ENCODE measurements at places on chromosomes 3 and 15.

- DNase-seq: no peak
Observed at GRCh38 chr15:67126551-67127330, 61.3 kb downstream of the SMAD3 start.

- DNase-seq: peak; percentile 21
Observed at GRCh38 chr3:76044601-76045600, 259.6 kb upstream of the ZNF717 start.

DNA sequence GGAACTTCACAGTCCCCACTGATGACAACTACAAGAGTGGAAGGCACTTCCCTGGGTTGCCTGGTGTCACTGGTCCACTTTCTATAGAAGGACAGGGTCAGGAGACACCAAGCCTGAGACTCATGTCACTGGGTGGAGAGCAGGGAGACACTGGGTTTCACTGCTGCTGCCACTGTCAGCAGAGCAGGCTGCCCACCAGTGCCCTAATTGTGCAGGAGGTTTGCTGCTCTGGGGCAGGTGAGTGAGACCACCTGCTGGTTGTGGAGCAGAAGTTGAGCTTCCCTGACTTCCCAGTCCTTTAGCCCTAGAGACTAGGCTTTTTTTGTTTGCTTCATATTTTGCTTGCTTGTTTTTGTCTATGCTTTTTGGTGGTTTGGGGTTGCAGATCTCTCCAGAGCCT lies 528.4 kb upstream of the RGMA start:
- DNase-seq: no peak

- DNase-seq: no peak
Observed at GRCh38 chr3:78349571-78349970, 1309.7 kb downstream of the ROBO2 start.

DNA sequence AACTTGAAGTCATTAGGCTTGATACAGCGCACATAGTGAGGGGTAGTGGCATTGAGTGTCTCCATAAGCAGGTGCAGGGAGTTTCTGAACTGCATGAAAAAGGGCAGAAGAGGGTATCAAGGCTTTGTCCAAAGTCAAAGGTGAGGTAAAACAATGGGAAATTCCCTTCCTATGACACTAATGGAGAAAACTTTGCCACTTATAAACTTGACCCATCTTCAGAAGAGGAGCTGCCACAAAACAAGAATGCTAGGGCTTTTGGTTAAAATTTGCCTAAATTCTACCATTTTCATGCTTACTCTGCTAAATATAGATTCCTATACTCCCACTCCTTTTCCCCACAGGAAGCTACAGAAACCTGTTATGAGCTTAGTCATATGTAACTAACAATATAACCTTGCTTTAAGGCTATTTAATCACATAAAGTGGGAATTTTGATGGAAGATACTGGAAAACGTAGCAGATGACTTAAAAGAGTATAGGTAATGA lies 87.5 kb upstream of the MYO5C start:
- no peak for DNase-seq

- no peak for DNase-seq
Observed at GRCh38 chr3:11908981-11909698, 62.5 kb upstream of the TAMM41 start.

DNA sequence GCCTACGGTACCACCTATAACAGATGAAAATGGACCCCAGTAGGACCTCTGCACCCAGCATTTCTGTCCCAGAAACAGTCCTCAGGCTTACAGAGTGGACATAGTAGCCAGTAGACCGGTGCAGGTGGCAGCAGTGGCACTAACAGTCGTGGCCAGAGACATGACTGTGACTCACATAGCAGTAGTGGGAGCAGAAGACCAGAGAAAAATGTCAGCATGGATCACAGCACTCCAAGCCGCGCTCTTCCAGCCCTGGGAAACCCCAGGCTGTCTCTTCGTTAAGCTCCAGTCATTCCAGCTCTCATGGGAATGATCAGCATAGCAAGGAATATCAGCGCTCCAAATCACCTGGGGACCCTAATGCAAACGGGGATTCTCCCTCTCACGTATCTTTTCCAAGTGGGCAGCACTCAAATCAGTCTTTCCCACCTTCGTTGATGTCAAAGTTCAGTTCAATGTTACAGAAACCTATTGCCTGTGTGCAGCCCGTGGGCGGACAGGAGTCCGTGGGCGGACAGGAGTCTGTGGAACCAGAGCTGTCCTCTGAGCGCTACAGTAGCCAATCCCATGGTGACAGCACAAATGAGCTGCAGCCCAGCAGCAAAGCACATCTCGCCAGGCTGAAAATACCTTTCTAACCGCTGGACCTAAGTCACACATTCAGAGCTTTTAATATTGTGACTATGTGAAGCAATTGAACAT lies 10.5 kb downstream of the BFSP2 start:
- no peak for DNase-seq
